ENCODE measurements at places on chromosomes 1 and 21.
A peak's percentile ranks its signal among the peaks of the same experiment; 100 is the strongest.

DNA sequence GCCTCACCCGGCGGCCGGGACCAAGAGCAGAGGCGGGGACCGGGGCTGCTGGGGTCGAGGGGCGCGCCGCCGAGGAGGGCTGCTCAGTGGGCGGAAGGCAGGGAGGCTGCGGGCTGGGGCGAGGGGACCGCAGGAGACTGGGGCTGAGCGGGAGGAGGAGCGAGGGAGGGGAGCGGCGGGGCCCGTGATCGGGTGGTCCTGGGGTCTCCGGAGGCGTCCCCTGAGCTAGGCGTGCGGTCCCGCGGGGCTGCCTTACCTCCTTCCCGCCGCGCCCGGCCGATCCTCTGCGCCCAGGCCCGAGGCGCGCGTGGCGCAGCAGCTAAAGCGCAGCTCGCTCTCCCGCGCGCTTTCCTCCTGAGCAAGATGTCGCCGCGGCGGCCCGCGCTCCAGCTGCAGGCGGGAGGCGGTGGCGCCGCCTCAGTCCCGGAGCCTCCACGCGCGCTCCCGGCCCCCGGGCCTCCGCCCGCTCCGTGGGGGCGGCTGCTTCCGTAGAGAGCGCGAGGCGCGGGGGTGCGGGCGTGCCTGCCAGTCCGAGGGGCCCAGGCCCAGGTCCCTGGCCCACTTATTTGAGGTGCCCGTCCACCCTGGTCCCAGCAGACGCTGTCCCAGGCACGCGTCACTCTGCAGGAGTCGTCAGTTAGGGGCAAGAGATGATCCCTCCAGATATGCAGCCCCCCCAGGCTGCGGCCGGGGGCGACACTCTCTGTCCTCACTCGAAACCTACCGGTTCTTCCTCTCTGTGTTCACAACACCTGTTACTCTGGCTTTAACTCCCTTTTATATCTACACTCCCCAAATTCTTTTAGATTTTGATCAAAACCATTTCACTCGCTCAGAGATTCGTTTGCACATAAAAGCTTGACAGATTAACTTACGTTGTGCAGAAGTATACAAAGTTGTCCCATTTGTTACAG lies at the start of gene CCSAP:
CCSAP (minus strand) TSS at position 392 of the 914 bp plus-strand sequence. CDS start 582 bp downstream, outside the sequence.
- DNase-seq, result no peak

DNA sequence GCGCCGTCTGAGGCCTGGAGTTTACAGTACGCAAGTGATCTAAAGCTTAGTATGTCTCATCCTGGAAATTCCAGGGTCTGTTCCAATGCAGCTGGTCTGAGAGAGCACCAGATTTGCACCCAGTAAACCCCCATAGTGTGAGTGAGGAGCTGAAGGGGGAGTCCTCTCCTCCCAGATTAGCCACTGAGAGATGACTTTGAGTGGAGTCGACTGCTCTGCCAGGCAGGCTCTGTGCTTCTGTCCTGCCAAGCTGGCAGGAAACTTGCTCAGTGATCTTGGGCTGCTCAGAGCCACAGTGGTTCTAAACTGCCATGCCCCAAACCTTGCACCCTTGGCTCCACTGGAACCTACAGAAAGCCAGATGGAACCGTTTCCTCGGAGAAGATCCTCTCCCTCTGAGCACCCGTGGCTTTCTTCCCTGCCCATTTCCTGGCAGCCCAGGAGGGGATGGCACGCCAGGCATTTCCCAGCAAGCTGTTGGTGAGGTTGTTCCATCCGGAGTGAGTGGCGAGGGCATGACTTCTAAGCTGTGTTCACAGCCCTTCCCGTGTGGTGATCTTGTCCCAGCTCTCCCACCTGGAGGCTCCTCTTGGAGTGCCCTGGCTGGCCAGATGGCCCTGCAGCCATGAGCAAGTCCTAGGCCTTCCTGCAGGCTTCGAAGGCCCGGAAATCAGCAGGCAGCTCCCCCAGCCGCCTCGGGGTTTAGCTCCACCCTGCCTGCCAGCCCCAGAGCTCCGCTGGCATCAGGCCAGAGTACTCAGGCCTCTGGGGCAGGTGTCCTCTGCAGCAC lies 125.9 kb upstream of the VAMP3 start:
- DNase-seq, result no peak

DNA sequence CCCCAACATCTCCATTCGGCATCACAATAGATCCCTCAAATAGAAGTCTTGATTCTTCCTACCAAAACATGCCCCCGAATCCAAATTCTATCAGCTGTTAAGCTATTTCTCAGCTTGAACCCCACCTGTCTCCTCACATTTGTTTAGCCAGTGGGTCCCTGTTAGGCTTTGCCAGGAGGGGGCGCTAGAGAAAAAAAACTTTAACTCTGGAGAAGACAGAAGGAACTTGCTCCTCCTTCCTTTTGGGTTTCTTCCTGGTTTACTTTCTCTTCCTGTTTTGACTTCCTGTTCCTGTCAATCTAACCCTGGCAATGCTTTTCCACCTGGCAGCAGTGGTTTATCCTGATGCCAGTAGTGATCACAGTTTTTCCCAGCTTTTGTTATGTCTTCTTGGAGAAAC lies 95.6 kb upstream of the KCNK1 start:
- DNase-seq, result peak; percentile 52

- DNase-seq, result no peak
These were observed 512 bp downstream of the PIAS3 start for GRCh38 chr1:145858238-145858900.

DNA sequence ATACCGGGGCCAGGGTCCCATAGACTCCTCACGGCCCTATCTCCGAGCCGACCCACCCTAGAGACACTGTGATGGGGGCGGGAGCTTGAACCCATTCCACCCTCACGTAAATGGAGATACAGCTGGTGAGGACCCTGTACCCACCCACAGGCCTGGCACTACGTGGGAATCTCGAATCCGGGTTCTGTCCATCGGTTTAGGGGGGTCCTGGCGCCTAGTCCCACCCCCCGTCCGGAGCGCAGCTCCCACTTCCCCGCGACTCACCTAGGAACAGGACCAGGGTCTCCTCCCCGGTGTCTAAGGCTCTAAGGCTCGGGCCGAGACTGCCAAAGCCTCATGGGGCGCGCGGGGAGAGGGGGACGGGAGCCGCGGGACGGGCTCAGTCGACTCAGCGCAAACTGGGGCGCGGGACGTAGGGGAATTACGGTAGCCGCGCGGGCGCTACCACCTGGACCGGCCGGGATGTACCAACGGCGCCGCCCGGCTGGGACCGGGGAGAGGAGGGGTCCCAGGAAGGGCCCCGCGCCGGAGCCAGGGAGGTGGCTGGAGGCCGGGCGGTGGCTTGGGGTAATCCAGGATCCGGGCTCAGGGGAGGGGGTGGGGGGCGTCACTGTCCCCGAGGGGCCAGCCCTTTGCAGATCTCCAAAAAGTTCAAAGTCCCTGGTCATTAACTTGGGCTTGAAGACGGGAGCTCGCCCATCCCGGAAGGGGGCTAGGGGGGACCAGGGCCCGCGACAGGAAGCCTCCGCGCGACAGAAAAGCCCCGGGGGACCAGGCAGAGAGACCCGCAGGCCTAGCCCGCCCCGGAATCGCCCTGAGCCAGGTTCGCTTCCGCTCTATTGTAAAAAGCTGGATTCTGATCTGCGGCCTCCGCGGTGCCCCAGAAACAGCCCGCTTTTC lies 1.0 kb downstream of the PLEKHG5 start:
- DNase-seq, result no peak

DNA sequence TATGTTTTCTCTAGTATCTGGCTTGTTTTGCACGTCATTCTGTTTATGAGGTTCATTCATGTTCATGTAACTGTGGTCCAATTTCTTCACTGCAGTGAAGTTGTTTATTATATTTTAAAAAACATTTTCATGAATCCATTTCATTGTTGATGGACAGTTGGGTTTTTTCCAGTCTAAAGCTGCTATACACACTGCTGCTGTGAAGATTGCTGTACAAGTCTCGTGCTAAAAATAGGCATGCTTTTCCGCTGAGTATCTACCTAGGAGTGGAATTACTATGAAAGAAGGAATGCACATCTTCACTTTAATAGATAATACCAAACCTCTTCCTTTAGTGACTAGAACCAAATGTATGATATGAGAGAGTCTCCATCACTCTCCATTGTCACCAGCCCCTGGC lies 49.0 kb upstream of the ETS2 start:
- no peak for DNase-seq

GRCh38 chr1:154719586-154720327 lies 111.8 kb upstream of the ADAR start:
- no peak for DNase-seq

DNA sequence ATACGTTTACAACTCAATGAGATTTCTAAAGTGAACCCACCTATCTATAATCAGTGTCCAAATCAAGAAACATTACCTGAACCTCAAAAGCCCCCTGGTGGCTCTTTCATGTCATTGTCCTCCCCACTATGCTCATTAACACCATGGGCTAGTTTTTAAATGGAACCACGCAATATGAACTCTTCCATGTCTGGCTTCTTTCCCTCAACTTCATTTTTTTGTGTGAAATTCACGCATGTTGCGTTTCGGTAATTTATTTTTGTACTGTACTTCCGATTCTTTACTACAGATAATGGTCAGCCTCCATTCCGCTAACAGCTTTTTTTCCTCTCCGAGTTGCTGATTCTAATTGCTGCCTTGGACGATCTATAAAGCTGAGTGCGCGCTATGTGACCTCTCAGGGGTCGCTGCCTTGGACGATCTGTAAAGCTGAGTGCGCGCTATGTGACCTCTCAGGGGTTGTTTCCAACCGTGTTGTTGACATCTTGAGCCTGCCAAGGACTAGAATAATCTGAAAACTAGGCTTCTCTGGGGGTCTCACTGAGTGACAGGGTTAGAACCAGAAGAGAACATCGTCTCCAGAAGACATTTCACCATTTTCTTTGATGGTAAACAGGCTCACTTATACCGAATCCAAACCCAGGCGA lies 1.1 kb upstream of the CACYBP start:
- no peak for DNase-seq

DNA sequence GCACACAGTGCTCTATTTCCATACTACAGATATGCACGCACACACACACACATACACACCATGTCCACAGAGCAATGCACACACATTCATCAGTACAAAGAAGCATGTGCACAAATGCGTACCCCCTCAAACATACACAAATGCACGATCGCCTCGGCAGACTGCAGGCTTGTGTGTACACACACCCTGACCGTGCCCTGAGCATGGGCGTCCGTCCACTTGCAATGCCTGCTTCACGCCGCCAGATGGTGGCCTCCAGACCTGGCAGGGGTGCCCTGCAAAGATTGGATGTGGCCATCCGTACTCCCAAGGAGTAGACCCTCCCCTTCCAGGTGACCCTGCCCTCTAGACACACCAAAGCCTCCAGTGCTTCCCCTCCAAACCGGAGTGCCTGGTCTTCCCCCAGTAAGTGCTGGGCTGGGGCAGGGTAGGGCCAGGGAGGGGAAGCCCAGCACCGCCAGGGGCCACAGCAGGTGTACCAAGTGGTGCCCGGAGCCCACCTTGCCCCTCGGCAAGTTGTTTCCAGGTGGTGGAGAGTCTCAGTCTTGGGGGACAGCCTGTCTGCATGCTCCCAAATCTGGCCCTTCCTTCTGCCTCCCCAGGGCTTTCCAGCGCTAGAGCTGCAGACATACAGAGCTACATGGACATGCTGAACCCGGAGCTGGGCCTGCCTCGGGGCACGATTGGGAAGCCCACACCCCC lies 20.6 kb downstream of the ESPN start:
- DNase-seq, result no peak

- DNase-seq, result no peak
These were observed 1.4 kb downstream of the ITGB2 start for GRCh38 chr21:44919111-44919912.

DNA sequence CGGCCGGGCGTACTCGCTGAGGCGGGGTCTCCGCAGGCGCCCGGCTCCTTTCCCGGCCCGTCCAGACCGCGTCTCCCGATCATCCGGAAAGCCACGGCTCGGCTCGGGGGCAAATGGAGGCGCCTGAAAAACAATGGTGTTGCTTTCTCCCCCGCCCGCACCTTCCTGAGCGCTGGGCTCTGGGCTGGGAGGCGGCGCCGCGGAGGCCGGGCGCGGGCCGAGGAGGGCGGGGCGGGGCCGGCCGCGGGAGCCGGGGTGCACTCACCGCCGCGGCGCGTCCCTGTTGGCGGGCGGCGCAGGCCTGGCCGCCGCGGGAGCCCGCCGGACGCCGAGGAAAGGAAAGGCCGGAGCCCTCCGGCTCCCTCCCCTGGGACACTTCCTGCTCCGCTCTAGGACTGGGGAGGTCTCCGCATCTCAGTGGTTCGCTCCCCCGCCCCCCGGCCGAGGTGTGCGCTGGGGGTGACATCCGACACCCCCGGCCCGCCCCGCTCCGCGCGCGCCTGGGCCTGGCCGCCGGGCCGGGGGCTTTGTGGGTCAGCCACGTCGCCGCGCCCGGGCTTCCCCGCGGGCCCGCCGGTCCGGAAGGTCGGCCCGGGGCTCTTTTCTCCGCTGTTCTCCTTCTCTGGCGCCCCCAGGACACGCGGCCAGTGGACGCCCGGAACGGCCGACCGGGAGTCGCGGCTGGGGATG lies at the start of gene ZNF496:
ZNF496 (minus strand) TSS at position 343 of the 690 bp plus-strand sequence. CDS start 2,289 bp downstream, outside the sequence.
- peak; percentile 76 for DNase-seq

DNA sequence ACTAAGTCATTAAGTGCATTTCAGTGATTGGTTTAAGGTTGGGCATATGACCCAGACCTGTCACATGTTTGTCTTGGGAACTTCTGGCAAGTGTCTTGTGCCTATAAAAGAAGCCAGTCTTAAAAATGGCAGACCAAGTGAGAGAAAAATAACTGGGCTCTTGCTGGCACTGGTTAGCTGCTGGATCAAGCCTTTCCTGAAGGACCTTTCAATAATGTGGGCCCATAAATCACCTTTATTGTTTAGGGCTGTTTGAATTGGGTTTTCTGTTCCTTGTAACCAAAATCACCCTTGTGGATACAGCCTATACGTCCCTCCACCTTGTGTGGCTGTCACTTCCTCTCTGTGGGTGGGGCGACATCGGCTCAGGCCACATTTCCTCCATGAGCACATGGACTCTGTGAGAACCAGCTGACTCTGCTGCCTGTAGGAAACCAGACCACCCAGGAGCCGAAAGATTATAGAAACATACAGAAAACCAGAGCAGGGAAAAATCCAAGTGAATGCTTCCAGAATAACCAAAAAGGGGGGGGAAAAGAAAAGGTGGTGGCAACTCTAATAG lies 25.6 kb upstream of the WNT4 start:
- no peak for DNase-seq

GRCh38 chr1:38352869-38353268 lies 306.3 kb upstream of the POU3F1 start:
- DNase-seq, result no peak

- DNase-seq, result no peak
These were observed 9.6 kb upstream of the AMY2B start for GRCh38 chr1:103561643-103562395.

DNA sequence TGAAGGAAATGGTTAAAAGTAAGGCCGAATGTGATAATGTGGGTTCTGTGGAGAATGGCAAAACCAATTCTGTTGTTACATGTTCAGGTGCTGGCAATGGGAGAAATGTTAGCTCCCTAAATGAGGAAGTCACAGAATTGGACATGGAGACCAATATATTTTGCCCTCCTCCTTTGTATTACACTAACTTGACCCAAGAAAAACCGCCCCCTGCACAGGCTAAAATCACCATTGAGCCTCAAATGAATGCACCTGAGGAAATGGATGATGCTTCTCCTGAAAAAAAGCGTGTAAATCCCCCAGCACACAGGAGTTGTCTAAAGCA lies 932 bp downstream of the MAP10 start:
- DNase-seq, result no peak

- DNase-seq, result peak; percentile 67
These were observed 36.7 kb upstream of the THEM4 start for GRCh38 chr1:151945725-151946722.

All from iPS DF 6.9 (cell line).